ENCODE measurements at places on chromosomes 7 and 10.

DNA sequence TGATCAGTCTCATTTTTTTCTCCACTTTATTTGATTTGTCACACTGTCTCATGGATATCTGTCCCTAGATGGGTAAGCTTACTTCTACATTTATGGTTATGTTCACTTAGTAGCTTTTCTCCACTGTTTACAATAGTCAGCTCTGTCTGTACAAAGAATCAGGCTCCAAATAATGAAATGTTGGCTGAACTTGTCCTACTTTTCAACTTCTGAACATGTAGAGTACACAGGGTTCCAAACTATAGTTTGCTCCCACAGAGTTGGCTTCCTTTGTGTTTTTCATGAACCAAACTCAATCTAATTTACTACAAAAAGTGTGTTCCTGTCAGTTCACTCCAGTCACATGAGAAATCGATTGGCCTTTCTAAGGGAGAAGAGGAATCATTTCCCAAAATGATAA lies 175.0 kb downstream of the CCDC71L start:
- DNase-seq, result no peak

DNA sequence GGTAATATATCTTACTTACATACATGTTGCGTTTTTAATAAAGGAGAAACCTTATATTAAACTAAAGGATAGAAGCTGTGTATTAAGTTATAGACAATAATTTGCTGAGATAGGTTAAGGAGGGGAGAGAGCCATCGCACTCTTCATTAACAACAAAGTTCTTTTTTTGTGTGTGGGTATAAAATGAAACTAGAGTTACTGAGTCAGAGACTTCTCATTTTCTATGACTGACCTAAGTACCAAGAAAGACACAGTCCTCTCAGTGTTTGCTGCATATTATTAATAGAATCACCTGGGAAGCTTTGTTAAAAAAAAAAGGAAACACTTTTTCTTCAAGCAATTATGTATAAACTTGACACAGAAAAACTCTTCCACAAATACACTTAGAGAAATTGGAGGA lies 31.4 kb downstream of the FEZF1 start:
- no peak for DNase-seq

- no peak for DNase-seq
Measured at GRCh38 chr7:101813402-101814019, 3.9 kb upstream of the CUX1 start.

DNA sequence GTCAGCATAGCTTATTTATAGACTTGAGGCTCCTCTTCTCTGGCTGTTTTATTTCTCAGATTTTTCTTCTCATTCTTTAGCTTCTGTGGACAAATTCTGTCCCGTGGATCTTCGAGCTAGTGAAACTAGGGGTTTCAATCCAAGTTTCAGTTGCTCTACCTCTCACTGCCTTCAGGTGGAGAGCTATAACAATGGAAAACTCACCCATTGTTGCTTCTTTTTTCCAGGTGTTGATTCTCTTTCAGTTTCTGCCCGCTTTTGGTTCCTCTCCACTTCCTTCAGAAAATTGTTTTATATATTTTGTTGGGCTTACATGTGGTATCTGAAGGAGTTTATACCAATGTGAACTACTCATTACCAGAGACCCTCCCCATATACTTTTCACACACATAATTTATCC lies 266.1 kb downstream of the TCF7L2 start:
- DNase-seq, result no peak

DNA sequence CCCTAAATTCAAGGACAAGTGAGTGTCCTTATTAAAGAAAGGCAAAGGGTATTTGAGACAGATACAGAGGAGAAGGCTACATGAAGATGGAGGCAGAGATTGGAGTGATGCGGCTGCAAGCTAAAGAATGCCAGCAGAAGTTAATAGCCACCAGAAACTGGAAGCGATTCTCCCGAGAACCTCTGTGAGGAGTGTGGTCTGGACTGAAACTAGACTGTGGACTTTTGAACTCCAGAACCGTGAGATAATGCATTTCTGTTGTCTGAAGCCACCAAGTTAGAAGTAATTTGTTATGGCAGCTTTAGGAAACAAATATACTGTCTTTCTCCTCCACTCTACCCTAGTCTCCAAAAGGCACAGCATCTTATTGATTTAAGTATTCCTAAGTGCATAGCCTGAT lies 80.3 kb upstream of the CREB5 start:
- DNase-seq, result no peak

- no peak for DNase-seq
Measured at GRCh38 chr10:105073999-105074398, 432.9 kb downstream of the SORCS3 start.

GRCh38 chr7:40799-41750 lies 151.3 kb upstream of the FAM20C start:
- DNase-seq, result no peak

- no peak for DNase-seq
Measured at GRCh38 chr10:9285690-9286089, 1231.2 kb downstream of the GATA3 start.

- no peak for DNase-seq
Measured at GRCh38 chr10:80397014-80397413, 11.3 kb upstream of the PRXL2A start.

- no peak for DNase-seq
Measured at GRCh38 chr7:140685407-140686087, 11.0 kb upstream of the NDUFB2 start.

GRCh38 chr10:91010952-91011351 lies 90.1 kb upstream of the ANKRD1 start:
- DNase-seq, result no peak

GRCh38 chr10:129394518-129395328 lies 72.3 kb upstream of the MGMT start:
- DNase-seq, result no peak

GRCh38 chr10:12838995-12839927 lies 162.3 kb downstream of the CCDC3 start:
- no peak for DNase-seq

GRCh38 chr7:29087840-29088170 lies 58.5 kb downstream of the CPVL start:
- no peak for DNase-seq

DNA sequence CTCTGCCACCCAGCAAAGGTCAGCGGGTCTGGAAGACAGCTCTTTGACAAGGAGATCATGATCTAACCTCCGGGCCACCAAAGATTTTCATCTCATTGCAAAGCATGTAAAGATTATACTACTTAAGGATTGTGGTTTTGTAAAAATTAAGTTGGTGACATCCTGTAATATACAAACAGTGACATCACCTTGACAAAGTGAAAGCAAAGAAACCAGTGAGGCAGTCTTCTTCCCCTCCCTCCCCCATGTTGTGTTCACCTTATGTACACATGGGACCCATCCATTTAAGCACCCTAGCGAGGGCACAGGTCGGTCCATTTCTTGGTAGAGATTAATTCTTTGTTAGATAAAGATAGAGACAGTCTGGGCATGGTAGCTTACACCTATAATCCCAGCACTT lies 3.9 kb downstream of the MDH2 start:
- DNase-seq, result no peak

- DNase-seq, result no peak
Measured at GRCh38 chr10:98478430-98479222, 31.9 kb upstream of the HPS1 start.

- DNase-seq, result no peak
Measured at GRCh38 chr7:36266683-36267082, 113.6 kb downstream of the EEPD1 start.

DNA sequence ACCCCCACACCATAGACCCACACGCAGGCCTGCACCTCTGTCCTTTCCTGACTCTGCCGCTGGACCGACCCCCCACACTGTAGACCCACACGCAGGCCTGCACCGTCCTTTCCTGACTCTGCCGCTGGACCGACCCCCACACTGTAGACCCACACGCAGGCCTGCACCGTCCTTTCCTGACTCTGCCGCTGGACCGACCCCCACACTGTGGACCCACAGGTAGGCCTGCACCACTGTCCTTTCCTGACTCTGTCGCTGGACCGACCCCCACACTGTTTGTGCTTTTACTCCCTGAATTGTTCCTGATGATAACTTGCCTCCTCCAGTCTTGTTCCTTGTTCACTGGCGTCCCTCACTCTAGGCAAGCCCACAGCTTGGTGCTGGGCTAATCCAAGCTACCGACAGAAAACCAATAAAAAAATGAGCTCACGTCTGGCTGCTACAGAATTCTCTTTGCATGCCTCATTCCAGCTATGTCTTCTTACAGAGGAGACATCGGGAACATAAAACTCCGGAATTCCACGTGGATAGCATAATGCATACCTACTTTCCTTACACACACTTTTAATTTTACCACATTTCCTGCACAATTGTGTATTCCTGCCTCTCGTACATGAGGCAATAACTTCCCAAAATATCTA lies 494.3 kb downstream of the PTPRN2 start:
- no peak for DNase-seq
